ENCODE measurements at places on chromosomes 16 and 17.

DNA sequence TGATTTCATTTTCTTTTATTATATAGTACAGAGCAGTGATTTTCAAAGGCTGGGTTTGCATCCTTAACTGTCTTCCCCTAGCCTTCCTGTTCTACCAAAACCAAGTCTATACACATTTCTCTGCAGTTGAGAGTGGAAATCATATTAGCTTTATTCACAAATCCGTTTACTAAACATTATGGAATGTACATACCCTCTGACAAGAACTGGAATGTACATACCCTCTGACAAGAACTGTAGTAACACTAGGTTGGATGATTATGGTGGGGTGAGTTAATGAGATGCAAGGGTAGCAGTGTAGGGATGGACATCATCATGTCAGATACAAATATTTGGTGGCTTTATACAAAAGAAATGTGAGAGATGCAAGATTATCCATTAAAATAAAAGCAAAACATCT, 154.8 kb downstream of the CYB561 start:
- no peak for DNase-seq

- DNase-seq, result peak; percentile 76
These were observed 5.3 kb upstream of the WDR24 start for GRCh38 chr16:695355-696089.

- no peak for DNase-seq
These were observed 55.5 kb downstream of the GRIN2A start for GRCh38 chr16:10126686-10127085.

- DNase-seq, result no peak
These were observed 36.4 kb upstream of the HSBP1 start for GRCh38 chr16:83771306-83771942.
